ENCODE measurements at places on chromosomes 16 and 17.

GRCh38 chr17:58317421-58318064 is 11.1 kb downstream of the TSPOAP1 start:
- DNase-seq = no peak

GRCh38 chr17:73005360-73005759 is 87.1 kb downstream of the SLC39A11 start:
- no peak for DNase-seq

DNA sequence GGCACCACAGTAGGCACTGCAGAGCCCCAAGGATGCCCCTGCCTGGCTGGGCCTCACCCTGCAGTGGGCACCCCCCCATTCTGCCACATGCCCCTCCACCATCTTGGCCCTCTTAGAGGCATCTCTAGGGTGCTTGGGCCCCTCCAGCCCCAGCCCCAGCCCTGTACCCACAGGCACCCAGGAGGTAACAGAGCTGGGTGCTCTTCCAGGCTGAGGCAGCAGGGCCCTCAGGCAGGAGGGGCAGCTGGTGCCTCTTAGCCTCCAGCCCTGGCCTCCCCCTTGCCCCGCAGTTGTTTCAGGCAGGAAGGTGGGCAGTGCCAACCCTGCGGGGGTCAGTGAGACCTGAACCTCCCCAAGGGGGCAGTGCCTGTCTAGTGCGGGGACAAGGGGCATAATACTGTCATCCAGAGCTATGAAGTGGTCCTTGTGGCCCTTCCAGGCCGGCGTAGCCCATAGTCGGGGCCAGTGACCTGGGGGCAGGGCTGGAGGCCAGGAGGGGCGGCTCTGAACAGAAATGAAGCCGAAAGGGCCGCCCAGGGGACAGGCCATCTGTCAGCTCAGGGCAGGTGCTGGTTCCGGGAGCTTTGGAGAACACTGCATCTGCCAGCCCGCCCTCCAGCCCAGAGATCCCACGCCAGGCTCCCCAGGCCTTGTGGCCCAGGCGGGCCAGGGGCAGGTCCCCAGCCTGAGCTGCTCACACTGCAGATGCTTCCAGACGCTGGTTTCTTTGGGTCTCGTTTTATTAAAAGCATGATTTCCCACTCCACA is 4.9 kb upstream of the AATK start:
- no peak for DNase-seq

DNA sequence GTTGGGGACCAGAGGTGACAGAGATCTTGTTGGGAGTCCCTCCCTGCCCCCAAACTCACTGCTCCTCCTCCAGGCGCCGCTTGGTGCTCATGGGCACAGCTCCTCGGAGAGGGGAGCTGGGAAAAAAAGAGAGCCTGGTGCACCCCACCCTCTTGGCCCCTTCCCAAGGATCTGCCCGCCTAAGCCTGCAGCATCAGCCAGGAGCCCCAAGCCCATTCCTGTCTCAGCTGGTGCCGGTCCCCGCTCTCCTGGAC is 400 bp downstream of the HCFC1R1 start:
- DNase-seq = no peak

DNA sequence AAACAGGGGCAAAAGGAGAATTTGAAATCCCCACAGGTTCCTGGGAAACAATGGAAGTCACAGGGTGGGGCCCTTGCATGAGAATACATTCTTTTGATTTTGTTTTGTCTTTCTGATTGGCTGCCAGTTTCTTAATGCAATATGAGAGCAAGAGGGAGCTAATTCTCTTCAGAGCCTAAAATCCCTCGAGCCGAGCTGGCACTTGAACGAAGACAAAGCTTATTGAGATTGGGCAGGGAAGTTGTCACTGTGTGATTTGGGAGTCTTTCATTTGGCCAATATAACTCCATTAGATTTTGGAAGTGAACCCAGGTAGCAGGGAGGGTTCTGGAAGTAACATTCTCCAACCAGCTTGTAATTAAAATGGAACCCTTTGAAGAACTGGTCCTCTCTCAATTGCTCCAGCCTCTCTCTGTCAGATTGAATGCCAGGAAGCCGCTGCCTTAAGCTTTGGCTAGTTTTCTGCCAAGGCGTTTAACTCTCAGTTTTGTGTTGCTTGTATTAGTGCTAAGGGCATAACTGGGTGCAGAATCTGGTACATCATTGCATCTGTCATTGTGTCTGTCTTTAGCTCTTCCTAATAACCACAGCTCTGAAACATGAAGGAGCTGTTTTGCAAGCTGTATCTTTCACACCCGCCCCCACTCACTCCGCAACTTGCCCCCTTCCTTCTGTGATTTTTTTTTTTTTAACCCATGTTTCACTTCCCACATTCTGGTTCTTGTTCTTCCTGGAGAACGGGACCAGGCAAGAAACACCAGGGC is 272.0 kb downstream of the MAF start:
- DNase-seq = no peak

DNA sequence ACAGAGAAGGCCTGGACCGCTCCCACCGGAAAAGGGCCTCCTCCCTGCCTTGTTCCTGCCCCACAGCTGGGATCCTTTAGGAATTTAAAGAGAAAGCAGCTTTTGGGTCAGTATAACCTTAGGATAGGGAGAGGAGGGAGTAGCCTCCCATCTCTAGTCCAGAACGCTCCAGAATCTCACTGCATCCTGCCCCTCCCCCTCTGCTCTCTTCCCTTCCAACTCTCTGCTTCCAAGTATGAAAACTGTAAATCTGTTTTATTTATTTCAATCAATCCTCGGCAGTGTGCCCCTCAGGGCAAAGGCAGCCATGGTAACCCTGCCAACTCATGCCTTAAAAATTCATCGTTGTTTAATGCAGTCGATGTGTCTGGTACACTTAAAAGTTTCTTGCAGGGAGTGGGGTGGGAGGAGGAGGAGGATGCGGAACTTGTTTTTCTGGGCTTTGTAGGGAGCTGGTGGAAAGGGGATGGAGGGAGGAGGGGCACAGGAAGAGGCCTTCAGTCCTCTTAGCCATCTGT is 21.2 kb upstream of the MTSS2 start:
- no peak for DNase-seq

GRCh38 chr16:3637371-3637923 is 17.0 kb upstream of the DNASE1 start:
- DNase-seq = no peak

DNA sequence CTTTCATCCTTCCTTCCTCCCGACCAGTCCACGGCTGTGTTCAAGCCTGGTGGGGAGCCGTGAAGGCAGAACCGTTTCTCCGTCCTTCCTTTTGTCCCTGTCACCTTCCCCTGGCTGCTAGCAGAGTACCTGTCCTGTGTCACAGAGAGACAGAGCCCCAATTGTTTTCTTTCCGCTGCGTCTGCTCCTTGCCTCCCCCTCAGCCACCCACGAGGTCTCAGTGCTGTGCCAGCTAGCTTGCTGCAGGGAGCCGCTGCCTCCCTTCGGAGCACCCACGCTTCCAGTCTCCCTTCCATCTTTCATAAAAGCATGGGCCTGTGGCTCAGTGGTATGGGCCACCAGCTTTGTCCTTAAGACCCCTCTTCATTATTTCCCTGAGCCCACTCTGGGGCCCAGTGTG is 62.2 kb downstream of the MPRIP start:
- no peak for DNase-seq

DNA sequence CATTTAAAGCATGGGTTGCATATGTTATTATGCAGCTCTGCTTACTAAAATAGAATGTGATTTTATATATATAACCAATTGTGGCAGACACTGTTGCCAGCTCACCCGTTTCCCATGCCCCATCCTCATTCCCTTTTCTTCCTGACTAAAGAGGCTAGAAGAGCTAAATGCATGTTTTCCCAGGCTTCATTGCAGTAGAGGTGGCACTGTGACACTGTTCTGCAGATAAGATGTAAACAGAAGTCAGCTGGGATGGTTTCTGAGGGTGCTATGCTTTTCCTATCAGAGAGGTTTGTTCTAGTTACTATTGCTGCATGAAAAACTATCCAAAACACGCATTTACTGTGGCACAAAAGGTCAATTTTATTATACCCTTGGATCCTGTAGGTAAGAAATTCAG is 5.7 kb upstream of the TOB1 start:
- DNase-seq = no peak

Measured in activated CD8-positive, alpha-beta memory T cell treated with anti-CD3 and anti-CD28 coated beads for 48 hours (primary cell).